ENCODE measurements at places on chromosomes 5 and 9.
A peak's percentile ranks its signal among the peaks of the same experiment; 100 is the strongest.

- DNase-seq: no peak
Measured at GRCh38 chr9:81559709-81560108, 129.6 kb downstream of the TLE1 start.

DNA sequence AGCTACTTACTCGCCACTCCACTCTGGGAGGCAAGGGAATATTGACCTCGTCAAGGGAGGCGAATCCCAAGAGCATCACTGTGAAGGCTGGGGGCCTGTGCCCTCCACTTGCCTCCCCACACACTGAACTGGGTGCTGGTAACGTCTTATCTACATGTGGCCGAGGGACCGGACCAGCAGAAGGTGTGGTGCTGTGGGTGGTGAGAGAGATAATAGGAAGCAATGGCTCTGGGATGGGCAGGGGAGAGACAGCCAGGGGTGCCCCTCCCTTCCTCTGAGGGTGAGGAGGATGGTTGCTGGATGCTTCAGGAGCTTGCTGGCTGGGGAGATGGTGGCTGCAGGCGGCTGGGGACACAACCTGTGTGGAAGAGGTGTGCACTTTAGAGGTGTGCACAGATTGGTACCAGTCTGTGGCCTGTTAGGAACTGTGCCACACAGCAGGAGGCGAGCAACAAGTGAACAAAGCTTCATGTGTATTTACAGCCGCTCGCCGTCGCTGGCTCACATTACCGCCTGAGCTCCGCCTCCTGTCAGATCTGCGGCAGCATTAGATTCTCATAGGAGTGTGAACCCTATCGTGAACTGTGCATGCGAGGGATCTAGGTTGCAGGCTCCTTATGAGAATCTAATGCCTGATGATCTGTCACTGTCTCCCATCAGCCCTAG, 100.3 kb downstream of the ENTREP1 start:
- no peak for DNase-seq

DNA sequence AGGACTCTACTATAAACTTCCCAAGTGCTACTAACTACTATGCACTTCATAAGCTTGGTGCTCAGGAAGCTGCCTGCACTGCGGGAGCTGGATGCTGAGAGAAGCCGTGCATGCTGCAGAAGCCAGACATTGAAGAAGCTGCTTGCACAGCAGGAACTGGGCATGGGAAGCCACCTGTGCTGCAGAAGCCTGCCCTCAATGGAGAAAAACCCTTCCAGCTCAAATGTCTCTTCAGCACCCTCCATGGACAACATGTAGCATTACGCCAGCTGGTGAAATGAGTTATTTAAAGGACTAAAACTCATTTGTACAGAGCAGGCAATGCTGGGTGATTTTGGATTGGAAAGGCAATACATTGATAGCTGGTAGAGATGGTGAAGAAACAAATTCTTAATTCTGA, 247.2 kb downstream of the KIF4B start:
- DNase-seq: peak; percentile 35

DNA sequence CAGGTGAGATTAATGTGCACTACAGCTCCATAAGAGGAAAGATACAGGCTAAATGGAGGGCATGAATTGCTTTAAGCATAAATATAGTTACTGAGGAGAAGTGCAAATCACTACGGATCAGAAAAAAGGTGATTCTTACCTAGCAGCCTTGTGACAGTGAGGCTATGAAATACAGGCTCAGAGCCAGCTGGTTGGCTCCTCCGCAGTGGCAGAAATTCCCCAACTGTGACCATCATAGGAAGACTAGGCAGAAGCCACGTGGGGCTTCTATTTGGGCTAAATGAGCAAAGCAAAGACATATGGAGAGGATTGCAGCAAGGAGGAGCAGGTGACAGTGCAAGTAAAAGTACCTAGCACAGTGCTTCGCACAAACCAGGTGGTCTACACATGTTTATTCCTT, 40.5 kb downstream of the CDO1 start:
- no peak for DNase-seq

- no peak for DNase-seq
Measured at GRCh38 chr5:90932052-90932699, 373.6 kb downstream of the ADGRV1 start.

DNA sequence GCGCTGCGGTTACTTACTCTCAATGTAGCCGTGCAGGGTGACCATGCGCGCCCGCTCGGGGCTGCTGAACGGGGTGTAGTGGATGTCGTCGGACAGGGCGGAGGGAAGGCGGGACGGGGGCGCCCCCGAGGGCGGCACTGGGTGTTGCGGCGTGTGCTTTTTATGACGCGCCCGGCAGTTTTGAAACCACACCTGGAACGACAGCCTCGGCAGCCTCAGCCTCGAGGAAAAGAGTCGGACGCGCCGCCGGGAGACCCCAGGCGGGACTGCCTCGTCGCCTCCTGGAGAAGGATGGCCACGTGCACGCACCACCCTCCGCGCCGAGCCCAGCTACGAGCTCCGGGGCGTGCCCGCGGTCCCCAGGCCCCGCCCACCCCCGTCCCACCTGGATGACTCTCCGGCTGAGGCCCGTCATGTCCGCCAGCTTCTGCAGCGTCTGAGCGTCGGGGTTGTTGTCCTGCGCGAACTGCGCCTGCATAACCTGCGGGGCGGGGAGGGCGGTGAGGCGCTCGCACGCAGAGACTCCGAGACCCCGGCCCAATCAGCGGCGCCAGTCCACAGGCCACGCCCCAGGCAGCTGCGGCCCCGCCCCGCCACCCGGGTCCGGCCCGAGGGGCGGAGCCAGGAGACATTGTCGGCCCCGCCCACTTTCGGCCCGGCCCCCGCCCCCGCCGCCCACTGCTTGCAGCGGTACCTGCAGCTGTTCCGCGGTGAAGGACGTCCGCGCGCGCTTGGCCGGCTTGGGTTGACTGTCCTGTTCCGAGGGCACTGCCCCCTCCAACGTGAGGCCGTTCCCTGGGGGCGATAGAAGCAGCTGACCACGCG, 15.0 kb downstream of the LHX6 start:
- peak; percentile 43 for DNase-seq

GRCh38 chr5:109467058-109467457, 57.3 kb upstream of the PJA2 start:
- no peak for DNase-seq

DNA sequence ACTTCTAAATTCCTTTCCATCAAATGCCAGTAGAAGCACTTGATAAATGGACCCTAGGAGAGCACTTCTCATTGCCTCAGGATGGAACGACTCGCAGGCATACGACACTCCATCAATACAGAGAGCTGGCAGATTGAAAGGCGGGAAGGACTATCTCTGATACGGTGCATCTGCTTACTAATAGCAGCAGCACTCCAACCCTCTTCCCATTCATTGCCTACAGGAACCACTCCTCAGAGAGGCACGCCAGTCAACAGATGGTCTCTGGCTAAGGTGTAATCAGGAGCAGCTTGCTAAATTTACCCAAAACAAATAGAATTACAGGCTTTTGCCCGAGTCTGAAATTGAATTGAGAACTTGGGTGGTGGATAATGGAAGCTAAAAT, 168.1 kb downstream of the EFNA5 start:
- DNase-seq: peak; percentile 96

- no peak for DNase-seq
Measured at GRCh38 chr5:126808521-126808988, 31.6 kb downstream of the LMNB1 start.

DNA sequence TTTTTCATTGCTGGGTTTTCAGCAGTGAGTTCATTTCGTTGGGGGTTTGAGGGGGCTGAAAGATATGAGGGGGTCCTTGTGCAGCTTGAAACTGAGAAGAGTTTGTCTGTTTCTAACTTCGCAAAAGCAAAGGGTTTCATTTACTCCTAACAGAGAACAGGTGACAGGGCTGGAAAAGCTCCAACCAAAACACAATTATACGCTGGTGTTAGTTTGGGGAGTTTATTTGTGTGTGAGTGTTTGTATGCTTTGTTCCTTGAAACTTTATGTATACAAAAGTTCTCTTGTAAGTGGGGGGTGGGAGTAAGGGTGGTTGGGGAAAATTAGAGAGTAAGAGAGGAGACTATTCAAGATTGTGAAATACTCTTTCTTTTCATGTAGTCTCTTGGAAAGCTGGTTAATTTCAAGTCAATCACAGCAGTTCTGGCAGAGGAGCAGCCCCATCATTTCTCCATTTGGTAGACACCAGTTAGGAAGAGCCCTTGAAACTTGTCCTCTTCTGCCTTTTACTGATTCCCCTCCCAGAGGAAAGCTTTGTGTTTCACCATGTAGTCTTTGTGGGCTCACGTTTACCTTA, 881 bp downstream of the TNFAIP8 start:
- no peak for DNase-seq

GRCh38 chr5:171149772-171150171, 159.3 kb upstream of the TLX3 start:
- no peak for DNase-seq

GRCh38 chr9:118570066-118570465, 799.2 kb downstream of the BRINP1 start:
- no peak for DNase-seq

DNA sequence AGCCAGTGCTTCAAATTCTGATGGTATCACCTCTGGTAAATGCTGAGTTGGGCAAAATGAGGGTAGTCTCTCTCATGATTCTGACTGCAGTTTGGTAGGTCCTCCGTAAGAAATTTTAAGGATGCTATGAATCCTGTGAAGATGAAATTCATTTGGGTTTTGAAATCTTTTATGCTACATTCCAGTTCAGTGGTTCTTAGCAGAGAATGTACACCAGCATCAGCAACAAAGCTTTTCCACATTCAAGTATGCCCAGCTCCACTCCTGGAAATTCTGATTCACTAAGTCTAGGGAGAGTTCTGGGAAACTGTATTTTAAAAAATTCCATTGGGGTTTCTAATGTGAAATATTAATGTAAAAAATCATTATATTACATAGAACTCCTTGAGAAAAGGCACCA, 33.6 kb upstream of the ACOT12 start:
- DNase-seq: no peak

DNA sequence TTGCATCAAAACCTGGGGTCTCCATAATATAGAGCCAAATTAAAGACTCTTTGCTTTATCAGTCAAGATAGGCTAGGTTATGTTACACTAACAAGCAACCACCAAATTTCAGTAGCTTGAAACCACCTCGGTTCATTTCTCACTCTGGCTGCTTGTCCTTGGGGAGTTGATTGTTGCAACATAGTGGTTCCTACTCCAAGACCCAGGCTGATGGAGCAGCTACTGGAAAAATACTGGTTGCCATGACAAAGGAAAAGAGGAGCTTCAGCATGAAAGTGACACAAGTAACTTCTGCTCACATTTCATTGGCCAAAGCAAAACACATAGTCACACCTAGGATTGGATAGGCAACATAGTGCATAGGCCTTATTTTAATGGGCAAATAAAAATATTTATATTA, 18.5 kb upstream of the RCL1 start:
- DNase-seq: no peak

GRCh38 chr5:34718516-34718915, 62.4 kb downstream of the RAI14 start:
- no peak for DNase-seq

DNA sequence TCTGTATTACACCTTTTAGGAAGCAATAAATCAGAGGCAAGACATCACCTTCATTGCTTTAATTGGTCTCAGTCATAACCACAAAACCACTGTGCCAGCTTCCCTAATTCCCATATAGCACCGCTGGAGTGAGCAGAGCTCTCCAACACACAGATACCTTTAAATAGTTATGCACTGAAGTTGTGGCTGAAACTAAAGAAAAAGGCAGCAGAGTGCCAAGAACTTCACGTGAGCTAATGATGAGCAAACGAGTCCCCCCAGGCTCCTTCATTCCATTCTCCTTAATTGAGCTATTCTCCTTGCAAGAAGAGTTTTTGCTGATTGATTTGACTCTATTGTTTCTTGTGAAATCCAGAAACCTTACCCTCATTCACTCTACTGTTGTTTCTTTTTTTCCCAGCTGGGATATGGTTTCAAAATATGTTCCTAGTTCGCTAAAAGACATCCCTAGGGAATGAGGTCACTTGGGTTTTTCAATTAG, 501.5 kb downstream of the SPATA31D1 start:
- no peak for DNase-seq

DNA sequence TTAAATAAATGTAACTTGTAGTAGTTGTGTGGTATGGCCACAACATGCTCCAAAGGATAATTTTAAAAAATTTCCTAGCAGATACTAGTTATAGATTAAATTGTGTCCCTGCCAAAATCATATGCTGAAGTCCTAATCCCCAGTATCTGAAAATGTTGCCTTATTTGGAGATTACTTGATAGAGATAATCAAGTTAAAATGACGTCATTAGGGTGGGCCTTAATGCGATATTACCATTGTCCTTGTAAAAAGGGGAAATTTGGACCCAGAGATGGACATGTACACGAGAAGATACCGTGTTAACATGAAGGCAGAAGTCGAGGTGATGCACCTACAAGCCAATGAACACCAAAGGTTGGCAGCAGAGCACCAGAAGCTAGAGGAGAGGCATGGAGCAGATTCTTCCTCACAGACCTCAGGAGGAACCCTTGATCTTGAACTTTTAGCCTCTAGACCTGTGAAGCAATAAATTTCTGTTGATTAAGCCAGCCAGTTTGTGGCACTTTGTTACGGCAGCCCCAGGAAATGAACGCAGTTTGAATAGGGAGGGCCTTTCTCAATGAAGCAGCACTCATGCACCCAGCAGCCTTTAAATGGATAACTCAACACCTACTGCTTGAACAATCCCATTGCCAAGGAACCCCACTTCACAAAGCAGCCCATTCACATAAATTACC, 148.9 kb downstream of the ARHGAP26 start:
- no peak for DNase-seq

GRCh38 chr9:137369061-137369787, 53.7 kb downstream of the EXD3 start:
- no peak for DNase-seq

DNA sequence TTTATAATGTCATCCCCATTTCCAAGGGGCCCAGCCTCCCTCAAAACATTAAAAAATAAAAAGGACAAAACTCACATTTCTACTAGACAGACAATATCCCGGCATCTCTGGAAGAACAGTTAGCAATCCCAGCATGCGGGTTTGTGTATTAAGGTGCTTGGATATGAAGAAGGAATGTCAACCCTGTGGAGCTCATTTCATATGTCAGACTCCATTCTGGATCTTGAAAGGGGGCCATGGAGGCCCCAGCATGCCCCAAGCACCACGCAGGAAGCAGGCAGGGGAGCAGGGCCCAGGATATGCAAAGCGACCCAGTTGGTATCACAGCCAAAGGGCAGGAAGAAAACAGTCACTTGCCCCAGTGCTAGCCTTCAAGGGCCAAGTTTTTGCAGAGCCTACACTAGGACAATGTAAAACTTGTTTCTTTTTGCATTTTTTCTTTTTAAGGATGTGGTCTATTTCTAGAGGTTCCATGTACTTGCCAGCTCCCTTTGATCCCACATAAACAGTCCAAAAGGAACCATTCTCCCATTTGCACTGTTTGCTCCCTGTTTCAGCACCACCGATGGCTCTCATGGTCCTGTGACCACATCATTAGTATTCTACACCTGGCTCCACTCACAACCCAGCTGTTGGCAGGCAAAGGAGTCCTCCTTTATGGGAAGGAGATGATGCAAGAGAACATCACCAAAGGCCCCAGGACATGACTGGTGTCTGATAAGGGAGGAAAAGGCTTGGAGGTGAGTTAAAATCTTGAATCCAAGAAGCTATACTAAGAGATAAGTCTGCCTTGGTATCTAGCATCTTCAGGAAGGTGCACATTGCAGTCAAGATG, 58.3 kb downstream of the FGF1 start:
- no peak for DNase-seq

GRCh38 chr5:29548262-29548661, 1645.2 kb upstream of the CDH6 start:
- no peak for DNase-seq

Data from NCI-H187 treated with DMSO at 0.1 percent for 48 hours (cell line).